Cortex of kidney (tissue), 1 donor: ENCODE measurements at places on chromosomes 12 and 14.

DNA sequence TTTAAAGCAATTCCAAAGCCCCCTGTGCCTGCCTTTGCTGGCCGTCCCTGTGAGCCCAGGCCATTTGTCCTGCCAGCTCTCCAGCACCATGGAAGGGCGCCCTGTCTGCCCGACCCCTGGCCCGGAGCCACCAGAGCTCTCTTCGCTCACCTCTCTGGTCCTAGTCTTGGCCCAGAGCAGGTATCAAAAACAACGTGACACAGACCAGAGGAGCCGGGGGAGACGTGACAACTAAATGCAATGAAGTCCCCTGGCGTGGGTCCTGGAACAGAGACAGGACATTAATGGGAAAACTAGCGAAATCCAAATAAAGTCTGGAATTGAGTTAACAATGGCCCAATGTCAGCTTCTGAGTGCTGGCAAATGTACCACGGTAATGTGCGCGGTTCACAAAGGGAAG lies 83.2 kb upstream of the DIO3 start:
- DNase-seq = no peak

DNA sequence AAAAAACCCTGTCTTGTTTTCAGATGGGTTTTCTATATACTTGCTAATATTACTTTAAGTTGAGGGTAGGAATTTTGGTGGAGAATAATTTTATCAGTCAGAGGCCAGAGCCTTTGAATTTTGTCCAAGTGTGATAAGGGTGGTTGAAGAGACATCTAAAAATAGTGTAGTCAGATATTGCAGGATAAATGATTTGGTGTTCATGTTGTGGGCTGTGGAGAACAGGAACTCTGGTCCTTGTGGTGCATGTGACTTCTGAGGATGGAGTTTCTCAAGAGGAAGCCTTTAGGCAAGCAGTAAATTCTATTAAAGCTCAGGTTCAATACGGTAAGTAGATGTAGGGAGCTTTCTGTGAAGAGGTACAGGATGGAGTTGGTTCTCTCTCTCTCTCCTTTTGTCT lies 2.8 kb downstream of the ADAM21 start:
- DNase-seq = no peak

DNA sequence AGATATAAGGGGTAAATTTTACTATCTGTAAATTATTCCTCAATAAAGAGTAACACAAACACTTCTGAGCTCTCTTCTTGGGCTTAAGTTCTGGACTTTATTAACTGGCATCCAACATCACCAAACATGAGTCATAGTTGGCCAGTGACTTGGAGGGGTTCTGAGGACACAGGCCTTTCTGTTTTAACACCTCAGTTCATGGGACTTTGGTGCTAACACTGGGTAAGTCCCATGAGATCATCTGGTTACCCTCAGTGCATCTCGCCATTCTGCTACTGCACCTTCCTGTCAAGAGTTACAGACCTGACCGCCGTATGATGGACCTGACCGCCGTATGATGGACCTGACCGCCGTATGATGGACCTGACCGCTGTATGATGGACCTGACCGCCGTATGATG lies 9.9 kb downstream of the SLC15A4 start:
- DNase-seq = no peak

DNA sequence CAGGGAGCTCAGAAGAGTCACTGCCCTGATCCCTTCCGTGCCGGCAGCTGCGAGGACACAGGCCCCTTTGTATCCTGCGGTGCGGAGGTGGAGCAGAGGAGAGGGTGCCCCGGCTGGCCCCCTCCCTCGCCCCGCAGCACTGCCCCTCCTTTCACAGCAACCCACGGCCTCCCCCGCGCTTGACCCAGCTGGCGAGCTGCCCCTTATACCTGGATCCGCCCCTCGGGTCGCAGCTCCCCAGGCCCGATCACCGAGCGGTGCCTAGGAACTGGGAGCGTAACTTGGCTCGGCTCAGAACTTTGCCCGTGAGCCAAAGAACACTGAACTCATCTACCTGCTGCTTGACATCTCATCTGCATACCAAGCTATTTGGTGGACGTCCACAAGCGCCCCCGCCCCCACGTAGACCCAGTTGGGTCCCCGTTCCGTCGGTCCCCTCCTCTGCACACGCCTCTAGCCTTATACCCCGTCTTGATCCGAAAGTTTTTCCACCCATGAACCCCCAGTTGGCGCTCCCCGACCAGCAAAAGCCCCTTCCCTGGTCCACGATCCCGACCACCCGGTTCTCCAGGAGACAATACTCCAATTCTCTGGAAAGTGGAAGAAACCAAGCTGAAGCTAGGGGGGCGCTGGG lies 697 bp upstream of the DNAJC14 start:
- no peak for DNase-seq

GRCh38 chr12:32266756-32267155 lies 132.6 kb upstream of the FGD4 start:
- DNase-seq = no peak

DNA sequence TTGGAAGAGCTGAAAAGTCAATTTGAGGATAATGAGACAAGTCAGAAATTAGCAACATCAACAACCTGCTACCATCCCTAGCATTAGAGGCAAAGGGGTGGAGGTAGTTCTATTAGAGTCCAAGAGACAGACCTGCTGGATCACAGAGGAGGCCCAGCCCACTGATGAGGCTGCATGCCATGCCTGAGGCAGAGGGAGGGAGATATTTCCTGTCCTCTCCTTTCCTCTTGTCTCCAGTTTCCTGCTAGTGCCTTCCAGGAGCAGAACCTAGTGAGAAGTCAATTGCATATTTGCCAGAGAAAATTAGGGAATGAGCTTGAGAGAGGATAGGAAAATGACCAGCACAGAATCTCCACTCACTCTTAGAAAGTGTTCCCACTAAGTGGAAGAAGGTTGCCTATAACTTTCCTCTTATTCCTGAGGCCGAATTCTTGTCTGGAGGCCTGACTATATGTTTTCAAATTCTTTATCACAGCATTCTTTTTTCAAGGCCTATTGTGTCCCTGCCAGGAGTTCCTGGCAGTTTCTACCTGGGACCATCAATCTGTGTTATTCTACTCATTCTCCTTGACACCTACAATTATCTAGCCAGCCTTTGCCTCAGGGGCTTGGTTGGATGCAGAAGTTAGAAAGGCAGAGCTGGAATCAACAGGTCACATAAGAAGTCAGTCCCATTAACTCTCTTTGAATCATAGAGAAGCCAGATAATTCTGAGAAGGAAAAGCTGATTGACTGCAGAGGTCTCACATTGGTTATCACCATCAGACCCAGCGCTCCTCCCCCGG lies 121.9 kb downstream of the EMP1 start:
- no peak for DNase-seq

- no peak for DNase-seq
Observed at GRCh38 chr14:48008646-48009045, 333.2 kb upstream of the MDGA2 start.

GRCh38 chr14:94081386-94081820 lies 293 bp downstream of the IFI27L1 start:
- no peak for DNase-seq

- no peak for DNase-seq
Observed at GRCh38 chr12:98714426-98714825, 69.3 kb downstream of the APAF1 start.

- DNase-seq = no peak
Observed at GRCh38 chr12:78198896-78199295, 368.2 kb downstream of the NAV3 start.

DNA sequence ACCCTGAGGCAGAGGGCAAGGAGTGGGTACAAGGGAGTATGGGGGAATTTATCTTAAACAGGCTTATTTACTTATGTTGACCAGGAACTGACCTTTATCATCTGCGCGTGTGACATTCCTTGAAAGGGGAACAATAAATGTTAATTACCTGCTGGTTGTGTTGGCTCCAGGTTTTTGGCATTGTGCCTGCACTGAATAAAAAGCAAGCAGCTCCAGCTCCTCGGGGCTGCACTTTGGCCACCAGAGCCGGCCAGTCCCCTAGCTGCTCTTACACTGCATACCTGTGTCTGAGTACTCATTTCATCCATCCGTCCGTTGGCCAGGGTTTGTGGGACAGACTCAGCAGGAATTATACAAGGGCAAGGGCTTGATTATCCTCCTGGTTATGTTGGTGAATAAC lies 68.8 kb upstream of the GTF2A1 start:
- no peak for DNase-seq

DNA sequence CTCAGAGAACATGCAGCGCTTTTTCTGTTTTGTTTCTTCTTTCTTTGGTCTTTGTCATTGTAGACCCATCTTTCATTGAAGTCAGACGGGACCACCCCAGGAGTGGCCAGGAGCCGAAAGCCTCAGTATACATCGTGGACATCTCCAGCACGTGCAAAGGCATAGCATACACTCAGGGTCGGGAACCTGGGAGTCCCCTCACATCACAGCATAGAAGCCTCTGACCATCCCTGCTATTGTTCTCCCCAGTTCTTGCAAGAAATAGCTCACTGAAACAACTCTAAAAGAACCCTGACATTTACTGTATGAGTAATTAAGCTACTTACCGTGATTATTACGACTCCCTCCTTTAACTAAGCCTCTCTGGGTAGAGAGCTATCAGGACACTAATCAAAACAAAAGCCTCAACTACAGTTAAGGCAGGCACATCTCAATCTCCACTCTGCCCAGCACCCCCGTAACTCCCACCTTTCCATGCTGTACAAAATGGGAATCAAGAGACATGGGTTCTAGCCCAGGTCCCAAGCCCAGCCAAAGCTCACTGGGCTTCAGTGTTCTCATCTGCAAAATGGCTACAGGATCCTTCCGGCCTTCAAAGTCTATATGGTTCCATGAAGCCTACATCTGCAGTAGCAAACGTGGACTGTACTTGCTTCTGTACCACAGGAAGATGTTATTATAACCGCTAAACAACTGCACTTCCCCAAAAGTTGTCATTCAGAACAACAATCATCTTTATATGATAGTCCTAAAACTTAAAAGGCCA lies 6.7 kb downstream of the CCDC88C start:
- no peak for DNase-seq

DNA sequence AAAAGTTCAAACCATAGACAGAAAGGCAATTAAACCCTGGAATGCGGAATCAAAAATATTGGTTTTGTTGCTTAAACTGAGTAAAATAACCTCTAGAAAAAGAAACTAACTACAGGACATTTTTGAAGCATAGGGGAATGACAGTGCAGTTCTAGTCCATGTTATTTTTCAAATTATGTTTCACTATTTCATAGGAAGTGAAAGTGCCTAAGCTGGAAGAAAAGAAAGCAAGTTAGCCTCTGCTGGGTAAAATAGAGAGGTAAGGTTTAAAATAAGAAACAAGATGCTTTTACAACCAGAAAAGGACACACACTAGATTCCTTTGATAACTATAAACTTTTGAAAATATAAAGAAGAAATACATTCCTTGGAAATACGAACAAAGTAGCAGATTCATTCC lies 1.1 kb downstream of the CLECL1 start:
- DNase-seq = no peak

- DNase-seq = no peak
Observed at GRCh38 chr14:78228702-78229327, 58.6 kb downstream of the NRXN3 start.

DNA sequence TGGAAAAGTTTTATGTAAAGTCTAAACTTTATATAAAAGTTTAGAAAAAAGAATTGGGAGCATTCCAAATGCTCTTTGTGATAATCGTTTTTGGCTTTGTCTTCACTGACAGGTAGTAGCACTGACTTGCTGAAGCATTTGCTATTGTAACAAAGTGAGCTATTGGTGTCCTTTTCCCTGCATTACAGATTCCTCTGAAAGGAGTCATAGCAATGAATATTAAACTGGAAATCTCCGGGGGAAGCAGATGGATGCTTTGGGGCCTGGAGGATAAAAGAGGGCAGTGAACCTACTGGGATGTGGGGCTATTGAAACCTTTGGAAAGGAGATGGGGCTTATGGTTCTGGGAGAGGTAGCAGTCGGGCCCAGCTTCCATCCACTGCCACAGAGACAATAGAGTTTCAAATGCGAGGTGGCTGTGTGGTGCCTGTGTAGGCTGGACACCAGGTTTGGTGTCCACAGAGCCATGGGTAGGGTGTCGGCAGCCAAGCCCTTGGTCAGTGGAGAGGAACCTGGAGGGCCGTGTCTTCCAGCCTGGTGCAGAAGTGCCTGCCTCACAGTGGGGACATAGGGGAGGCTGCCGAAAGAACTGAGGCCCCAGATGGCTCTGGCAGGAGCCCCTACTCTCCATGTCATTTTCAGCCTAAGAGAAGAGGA lies 10.1 kb downstream of the GSG1 start:
- no peak for DNase-seq

DNA sequence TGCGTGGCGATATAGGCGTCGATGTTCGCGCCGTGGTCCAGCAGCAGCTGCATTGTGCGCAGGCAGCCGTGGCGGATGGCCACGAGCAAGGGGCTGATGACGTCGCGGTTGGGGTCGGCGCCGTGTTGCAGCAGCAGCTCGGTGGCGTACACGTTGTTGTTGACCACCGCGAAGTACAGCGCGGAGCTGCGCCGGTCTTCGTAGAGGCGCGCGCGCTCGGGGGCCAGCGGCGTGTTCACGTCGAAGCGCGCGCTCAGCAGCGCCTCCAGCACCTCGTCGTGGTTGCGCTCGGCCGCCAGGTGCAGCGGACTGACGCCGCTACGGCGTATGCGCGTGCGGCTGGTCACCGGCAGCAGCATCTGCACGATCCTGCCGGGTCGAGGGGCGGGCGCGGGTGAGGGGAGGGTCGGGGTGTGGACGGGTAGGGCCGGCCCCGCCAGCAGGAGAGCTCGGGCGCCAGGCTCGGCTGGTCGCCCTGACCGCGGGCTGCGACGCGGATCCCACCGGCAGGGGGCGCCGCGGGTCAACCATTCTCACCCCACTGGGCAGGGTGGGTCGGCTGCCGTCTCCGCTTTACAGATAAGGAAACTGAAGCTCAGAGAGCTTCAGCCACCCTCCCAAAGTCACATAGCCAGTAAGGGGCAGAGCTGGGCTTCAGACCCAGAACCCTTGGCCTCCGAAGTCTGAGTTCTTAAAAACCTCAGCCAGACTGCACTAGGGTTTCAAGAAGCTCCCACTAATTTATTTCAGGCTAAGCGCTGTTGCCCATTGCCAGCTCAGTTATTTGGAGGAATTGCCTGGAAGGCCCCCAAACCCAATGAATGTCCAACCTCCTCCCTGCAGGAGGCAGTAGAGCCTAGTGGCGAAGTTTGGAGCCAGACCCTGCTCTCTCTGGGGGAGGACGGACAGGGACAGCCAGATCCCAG lies 12.4 kb downstream of the FAM181A start:
- no peak for DNase-seq

GRCh38 chr12:65894088-65894487 lies 69.8 kb downstream of the HMGA2 start:
- no peak for DNase-seq

DNA sequence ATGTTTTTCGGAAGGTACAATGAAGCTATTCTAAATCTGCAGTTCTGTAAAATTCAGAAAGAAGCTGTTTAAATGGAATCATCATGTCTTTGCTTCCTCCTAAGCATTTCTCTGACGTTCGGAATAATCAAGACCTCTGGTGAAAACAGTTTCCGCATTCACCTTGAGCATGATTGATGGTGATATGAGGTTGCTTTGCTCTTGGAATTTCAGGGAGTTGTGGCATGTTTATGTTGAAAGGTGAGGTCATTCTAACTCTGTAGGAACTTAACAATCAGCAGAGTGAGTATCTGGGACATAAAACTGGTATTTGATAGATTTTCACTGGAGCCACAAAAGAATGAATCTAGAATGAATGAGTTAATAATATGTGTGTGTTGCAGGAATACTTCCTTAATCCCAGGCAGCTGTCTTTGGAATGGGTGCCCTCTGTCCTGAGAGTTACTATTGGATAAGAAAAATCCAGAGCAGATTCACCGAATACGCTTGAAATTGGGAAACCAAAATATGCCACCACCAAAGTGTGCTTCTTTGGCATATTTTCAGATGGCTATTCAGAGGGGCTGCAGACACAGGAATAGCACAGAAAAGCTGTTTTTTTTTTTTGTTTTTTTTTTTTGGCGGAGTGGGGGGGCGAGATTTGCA lies 599.1 kb downstream of the CCER1 start:
- no peak for DNase-seq
